ENCODE measurements at places on chromosomes 1 and 21.

- peak; percentile 88 for DNase-seq
These were observed at the start of gene DR1 for GRCh38 chr1:93345633-93346420. Gene DR1, plus strand, starts transcription at chr1:93345907. Its CDS starts 739 bp downstream, at chr1:93346646.

GRCh38 chr1:37098237-37098636 is 63.9 kb upstream of the GRIK3 start:
- DNase-seq = no peak

DNA sequence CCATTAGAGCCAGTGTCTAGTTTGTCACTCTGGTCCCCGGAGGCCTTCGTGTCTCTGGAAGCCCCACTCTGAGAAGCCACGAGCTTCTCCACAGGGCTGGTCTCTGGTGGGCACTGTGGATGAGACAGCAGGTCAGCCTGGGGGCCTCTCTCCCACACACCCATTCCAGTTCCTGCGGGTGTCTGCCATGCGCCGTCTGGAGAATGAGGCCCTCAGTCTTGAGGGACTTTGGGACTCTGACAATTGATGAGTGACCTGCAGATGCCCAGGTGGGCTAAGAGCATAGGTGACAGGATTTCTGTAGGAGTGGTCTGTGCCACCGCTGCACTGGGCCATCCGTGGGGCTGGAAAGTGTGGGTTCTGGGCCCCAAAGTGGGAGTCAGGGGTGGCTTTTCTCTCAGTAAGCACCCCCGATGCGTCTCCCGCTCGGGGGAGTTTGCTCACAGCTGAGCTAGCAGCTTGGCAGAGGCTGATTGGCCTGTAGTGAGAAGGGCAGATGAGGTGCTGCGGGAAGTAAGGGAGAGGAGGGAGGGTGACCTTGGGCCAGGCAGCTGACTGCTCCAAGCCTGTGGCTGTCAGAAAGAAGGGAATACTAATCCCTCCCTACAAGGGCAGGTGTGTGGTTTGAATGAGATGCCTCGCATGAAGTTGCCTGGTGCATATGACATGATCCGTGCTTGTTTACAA is 26.4 kb downstream of the LHX4 start:
- no peak for DNase-seq

GRCh38 chr1:185317886-185318310 is 855 bp upstream of the IVNS1ABP start:
- peak; percentile 34 for DNase-seq

GRCh38 chr1:18989176-18989799 is 32.8 kb upstream of the IFFO2 start:
- DNase-seq = no peak

DNA sequence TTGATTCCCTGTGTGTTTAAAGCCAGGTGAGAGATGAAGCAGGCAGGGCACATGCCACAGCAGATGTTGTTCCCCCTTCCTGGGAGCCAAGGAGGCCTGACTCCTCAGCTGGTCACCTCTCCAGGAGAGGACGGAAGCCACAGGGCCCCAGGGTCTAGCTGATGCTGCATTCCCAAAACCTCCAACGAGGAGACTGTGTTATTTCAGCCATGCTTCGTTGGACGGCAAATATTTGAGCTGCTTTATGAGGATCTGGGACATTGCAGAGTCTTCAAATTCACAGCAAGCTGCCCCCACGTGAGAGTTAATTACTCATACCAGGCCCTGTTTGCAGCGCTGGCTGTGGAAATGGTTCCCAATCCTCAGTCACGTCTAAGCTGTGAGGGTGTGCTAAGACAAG is 85.3 kb downstream of the CDC7 start:
- no peak for DNase-seq

DNA sequence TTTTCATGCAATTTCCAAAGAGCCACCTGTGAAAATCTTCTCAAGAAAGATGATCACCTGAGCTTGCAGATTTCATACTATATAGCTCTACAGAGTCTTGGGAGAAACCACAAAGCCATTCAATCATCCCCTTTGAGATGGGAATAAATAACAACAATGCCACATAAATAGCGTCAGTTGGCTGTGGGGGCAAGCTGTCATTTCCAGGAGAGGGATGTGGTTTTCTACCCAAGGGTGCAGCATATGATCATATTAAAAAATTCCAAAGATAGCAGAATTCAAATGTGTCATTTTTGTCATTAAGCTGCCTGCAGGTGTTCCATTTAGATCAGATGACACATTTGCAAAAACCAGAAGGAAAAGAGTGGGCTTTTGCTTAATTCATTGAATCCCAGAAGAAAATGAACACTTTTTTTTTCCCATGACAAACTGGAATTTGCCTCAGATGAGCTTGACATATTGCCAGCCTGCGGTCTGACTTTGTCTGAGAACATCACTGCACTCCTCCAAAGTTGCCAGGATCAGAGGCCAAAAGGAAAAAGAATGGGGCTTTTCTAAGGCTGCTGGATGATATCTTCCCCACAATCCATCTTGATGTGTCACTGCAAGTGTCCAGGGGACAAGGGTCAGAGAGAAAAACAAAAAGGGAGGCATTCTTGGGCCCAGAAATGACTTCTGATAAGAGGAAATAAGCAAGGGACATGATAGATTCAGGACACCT is 314.1 kb upstream of the USP25 start:
- DNase-seq = no peak

DNA sequence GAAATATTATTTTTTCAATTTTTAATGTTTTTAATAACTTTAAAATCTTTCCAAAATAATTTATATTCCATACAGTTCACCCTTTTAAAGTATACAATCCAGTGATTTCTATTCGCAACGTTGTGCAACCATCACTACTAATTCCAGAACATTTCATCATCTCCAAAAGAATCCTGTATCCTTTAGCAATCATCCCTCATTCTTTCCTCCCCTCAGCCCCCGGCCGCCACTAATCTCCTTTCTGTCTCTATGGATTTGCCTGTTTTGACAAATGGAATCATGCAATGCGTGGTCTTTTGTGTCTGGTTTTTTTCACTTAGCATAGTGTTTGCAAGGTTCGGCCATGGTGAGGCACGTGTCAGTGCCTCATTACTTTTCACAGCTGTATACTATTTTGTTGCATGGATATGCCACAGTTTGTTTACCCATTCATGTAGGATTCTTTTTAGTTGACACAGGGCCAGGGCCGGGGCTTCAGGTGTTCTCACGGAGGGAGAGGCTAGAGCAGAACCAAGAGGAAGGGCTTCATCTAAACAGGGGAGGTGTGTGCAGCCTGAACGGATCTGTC is 40.6 kb upstream of the ZBTB40 start:
- DNase-seq = no peak

GRCh38 chr21:38416791-38417190 is 81.5 kb downstream of the ERG start:
- no peak for DNase-seq

DNA sequence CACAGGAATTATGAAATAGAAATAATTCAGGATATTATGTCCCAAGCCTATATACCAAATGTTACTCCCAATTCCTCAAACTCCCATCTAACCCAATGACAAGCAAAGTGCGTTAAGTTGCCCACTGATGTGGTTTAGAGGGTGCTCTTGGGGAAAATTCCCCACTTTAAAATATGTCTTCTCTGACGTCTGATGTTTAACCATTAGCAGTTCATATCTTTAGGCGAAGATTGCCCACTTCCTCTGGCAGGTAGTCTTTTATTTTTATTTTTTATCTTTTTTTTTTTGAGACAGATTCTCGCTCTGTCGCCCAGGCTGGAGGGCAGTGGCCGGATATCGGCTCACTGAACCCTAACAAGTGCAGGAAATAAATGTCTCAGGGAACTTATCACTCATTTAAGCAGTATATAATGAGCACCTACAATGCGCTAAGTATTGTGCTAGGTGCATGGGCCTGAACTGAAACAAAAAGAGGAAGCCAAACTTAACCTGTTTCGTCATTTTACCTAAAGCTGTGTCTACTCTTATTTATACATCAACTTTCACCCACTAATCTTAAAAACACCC is 1.3 kb upstream of the LYST start:
- no peak for DNase-seq

- DNase-seq = peak; percentile 67
These were observed 22.9 kb downstream of the KCNA10 start for GRCh38 chr1:110495926-110496600.

GRCh38 chr1:54808443-54809207 is 7.5 kb upstream of the TTC22 start:
- no peak for DNase-seq

- no peak for DNase-seq
These were observed 61.8 kb upstream of the DISP3 start for GRCh38 chr1:11417162-11417561.

- DNase-seq = no peak
These were observed 118.9 kb downstream of the GDAP2 start for GRCh38 chr1:117810553-117810952.

GRCh38 chr1:170640581-170640980 is 23.4 kb upstream of the PRRX1 start:
- DNase-seq = no peak

All from hippocampal formation (tissue), 2 donors.